Activated T-helper 9 cell treated with anti-CD3 and anti-CD28 coated beads, Interleukin-2, amount 50 U/mL, for 16 hours (primary cell): ENCODE measurements at places on chromosomes 2 and 18.
A peak's percentile ranks its signal among the peaks of the same experiment; 100 is the strongest.

DNA sequence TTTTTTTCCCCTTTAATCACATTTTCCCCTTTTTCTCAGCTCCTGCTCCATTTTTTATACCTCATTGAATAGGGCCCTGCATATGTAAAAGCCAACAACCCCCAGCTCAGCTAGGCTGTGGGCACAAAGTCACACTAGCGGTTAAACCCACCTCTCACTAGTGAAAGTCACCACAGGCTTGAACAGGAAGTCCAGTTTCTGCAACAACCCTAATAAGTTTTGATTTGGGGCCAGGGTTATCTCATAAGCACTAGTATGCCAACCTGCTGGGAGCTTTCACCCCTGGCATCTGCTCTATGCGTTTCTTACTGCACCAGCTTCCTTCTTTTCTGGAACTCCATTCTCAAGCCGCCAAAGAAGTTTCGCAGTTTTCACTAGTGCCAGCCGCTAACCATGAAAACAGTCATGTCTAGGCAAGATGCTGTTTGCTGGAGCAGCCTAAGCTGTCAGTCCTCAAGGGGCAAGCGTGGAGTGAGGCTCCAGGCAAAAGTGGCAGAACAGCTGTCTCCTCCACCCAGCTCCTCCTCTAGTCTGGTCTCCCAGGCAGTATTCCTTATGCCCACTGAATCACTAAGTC is 197.0 kb upstream of the MEIS1 start:
- no peak for DNase-seq

GRCh38 chr2:149329489-149330126 is 779 bp upstream of the LYPD6 start:
- DNase-seq, result no peak

- DNase-seq, result no peak
Measured at GRCh38 chr2:54092940-54093339, 22.5 kb upstream of the ACYP2 start.

- DNase-seq, result no peak
Measured at GRCh38 chr2:156437272-156437930, 1.2 kb downstream of the GPD2 start.

- DNase-seq, result no peak
Measured at GRCh38 chr2:16713011-16713423, 47.4 kb upstream of the CYRIA start.

DNA sequence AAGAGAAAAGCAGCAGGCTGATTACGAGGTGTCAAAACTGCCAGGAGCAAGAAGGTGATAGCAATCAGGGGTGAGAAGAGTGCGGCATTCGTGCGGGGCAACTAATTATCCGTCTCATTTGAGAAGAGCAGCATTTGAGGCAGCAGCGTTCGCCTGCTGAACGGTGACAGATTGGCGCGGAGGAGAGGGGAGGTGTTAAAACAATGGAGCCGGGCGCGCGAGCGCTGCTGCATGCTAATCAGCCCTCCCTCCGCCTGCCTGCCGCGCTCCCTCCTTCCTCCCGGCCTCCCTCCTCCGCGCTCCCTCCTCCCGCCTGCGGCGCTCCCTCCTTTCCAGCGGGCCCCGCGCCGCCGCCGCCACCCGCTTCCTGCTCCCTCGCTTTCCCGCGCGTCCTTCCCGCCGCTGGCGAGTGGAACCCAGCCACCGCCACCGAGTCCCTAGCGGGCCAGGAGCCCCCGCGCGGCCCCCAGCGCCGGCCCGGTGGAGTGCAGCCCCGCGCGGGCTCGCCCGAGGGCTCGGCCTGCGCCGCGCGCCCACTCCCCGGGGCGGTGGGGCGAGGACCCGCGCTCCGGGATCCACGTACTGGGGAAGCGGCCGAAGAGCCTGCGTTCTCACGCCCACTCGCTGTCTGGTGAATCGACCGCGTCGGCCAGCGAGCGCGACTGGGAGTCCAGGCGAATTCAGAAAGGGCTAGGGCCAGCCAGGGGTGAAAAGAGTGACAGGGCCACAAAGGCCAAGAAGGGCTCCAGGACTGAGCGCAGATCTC is 69.5 kb upstream of the PSMD14 start:
- DNase-seq, result peak; percentile 51

GRCh38 chr2:71935262-71935848 is 212.3 kb downstream of the CYP26B1 start:
- no peak for DNase-seq

DNA sequence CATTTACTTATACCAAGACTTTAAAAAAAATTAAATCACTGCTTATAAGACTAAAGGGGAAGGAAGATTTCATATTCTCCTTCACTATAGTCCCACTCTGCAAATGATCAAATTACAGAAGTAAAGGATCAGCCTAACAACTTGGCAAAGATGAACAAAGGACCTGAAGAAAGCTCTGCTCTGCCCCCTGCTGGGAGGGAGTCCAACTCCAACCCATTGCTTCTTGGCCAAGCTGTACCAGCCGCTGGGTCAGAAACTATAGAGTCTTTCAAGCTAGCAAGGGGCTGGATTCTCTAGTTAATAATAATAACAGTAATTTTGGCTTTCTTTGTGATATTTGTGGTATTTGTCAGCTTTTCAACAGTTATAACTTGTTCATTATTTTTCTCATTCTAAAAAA is 927.0 kb upstream of the CRIM1 start:
- no peak for DNase-seq
